ENCODE measurements at places on chromosomes 7 and 10. TPM values are rescaled to one million over a fixed set of nuclear protein-coding genes. Genes with fewer than 3 reads are reported as not detected.

The CRPPA gene
- 0.65 TPM for total RNA-seq

The CARD11 gene
- total RNA-seq: 1.8 TPM

The HSPA12A gene
- total RNA-seq: 9.8 TPM

The TUBB8 gene
- 0.05 TPM for total RNA-seq

The OPN1SW gene
- not detected for total RNA-seq

The FBXL15 gene
- total RNA-seq: 10.4 TPM

The INMT gene
- 0.03 TPM for total RNA-seq

The ZNF365 gene
- 0.91 TPM for total RNA-seq

The ZNF25 gene
- total RNA-seq: 1.7 TPM

The MPP7 gene
- 0.11 TPM for total RNA-seq

The PPP1R3A gene
- total RNA-seq: not detected

The TAS2R41 gene
- not detected for total RNA-seq

The AKR1C8 gene
- total RNA-seq: not detected

The SLC29A4 gene
- total RNA-seq: 15.6 TPM

The OR2A7 gene
- not detected for total RNA-seq

The SEMA4G gene
- 7.4 TPM for total RNA-seq

The DTX2 gene
- 27.7 TPM for total RNA-seq

The TMEM229A gene
- total RNA-seq: not detected

The COL17A1 gene
- total RNA-seq: 1.7 TPM

The CHRM2 gene
- total RNA-seq: not detected

The NEBL gene
- 13.0 TPM for total RNA-seq

The NKX1-2 gene
- total RNA-seq: 0.05 TPM

The FKBP6 gene
- total RNA-seq: not detected

The TRIM50 gene
- not detected for total RNA-seq

The RSPH10B gene
- total RNA-seq: 0.06 TPM

The NODAL gene
- not detected for total RNA-seq

The CALCR gene
- total RNA-seq: not detected
